ENCODE measurements at places on chromosomes 16 and 17. TPM values are rescaled to one million over a fixed set of nuclear protein-coding genes. Genes with fewer than 3 reads are reported as not detected.

GRCh38 chr17:32161506-32162365 is 19.4 kb downstream of the RHOT1 start:
- no peak for DNase-seq

GRCh38 chr17:82170412-82170961 is 42.2 kb downstream of the CCDC57 start:
- no peak for DNase-seq

- no peak for DNase-seq
These were observed 12.2 kb downstream of the ZNHIT3 start for GRCh38 chr17:36498560-36499300.

CDH16 gene
- not detected for total RNA-seq

GRCh38 chr17:6498356-6498755 is 54.1 kb downstream of the PIMREG start:
- no peak for DNase-seq

DNA sequence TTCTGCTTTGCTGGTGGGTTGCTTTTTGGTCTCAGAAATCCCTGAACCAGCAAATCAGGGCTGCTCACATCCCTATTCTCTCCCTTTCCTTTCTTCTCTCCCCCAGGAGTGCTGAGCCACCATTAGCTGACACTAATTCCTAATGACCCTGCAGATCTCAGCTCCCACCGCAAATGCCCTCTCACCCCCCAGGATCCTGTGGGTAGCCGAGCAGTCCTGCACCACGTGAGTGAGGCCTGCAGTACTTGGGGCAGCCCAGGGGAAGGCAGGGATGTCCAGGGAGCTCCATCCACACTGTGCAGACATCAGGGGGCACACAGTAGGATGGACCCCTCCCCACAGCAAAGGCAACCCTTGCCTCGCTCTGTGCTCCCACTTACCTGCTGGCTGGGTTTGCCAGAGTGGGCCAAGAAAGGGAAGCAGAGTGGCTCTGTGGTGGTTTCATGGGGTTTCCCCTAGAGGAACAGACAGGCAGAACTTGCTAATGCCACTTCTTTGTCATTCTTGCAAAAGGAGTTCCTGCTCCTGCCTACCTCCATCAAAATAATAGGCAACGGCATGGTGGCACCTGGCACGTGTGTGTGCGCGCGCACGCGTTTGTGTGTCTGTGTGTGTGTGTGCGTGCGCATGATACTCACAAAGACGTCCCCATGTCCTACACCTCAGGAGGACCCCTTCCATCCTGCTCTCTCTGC is 135.6 kb downstream of the GAS7 start:
- no peak for DNase-seq

DNA sequence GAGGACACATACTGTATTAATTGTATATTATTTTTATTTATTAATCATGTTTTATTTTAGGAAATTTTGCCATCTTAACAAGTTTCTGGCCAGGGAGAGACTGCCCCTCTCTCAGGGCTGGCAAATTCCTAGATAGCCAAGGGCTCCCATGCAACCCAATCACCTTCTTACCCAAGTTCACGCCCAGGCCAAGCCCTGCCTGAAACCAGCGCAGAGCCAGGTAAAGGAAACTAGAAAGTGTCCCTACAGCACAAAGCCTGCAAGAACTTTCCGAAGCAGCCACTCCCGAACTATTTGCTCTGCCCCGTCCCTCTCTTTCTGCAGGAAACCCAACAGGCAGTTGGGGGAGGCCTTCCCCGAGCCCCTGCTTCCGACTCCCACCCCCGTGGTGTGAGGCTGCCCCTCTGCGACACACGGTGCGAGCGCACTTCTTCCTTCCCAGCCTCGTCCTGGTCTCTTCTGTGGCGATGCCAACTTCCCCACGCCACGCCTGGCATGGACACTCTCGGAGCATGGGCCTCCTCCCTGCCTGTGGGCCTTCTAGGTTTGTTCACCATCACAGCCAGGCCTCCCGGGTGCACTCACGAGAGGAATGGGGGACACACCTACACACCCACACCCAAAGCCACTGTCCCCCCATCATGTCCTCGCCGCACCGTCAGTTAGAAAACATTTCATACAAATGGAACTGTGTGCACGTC is 100.4 kb downstream of the ZNF778 start:
- no peak for DNase-seq

GRCh38 chr17:7841915-7842379 is 7.9 kb downstream of the KDM6B start:
- peak; percentile 96 for DNase-seq

DNAJA3 gene
- total RNA-seq = 101 TPM

KRTAP1-5 gene
- not detected for total RNA-seq

CACNG1 gene
- total RNA-seq = not detected

FBXW10 gene
- total RNA-seq = not detected

TUBD1 gene
- total RNA-seq = 23.3 TPM

CFAP97D1 gene
- not detected for total RNA-seq

GRCh38 chr16:16143038-16143763 is 80.1 kb downstream of the ABCC6 start:
- peak; percentile 17 for DNase-seq

DNA sequence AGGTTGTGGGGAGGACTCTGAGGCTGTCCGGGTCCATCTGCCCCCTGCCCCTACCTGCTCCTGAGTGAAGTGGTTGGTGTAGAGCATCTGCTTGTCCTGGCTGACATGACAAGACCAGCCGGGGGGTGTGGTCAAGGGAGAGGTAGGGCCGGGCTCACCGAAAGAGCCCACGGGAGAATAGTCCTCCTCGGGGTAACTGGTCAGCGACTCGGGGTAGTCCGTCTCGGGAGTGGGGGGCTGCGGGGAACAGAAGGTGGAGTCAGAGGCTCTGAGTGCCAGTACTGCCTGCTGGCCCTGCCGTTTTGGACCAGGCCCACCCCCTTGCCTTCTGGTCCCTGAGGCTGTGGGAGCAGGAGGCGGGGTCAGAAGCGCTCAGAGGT is 27.8 kb downstream of the ARHGAP27 start:
- DNase-seq = no peak

GRCh38 chr16:86924537-86924936 is 346.2 kb downstream of the FOXL1 start:
- no peak for DNase-seq

GRCh38 chr17:40325156-40326013 is 16.4 kb downstream of the RARA start:
- DNase-seq = no peak

- no peak for DNase-seq
These were observed 23.5 kb upstream of the FOXK2 start for GRCh38 chr17:82495844-82496528.

DNA sequence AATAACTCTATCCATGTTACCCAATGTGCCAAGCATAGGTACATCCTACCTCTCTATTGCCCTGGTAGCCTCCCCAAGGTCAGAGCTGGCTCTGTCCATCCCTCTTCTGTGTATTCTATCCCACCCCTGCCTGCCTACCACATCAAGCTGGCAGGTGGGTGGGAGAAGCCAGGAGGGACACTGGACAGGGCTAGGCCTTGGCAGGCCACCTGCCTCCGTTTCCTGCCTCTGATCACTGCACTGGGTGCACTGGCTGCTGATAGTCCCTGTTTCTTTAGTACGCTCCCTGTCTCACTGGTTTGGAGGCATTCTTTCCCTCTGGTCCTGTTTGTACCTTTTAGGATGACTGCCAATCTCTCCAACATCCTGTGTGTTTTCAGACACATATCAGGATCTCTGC is 12.7 kb downstream of the TK2 start:
- DNase-seq = no peak

- no peak for DNase-seq
These were observed 26.8 kb downstream of the TBC1D16 start for GRCh38 chr17:80008848-80009247.

CTRB2 gene
- not detected for total RNA-seq

DNA sequence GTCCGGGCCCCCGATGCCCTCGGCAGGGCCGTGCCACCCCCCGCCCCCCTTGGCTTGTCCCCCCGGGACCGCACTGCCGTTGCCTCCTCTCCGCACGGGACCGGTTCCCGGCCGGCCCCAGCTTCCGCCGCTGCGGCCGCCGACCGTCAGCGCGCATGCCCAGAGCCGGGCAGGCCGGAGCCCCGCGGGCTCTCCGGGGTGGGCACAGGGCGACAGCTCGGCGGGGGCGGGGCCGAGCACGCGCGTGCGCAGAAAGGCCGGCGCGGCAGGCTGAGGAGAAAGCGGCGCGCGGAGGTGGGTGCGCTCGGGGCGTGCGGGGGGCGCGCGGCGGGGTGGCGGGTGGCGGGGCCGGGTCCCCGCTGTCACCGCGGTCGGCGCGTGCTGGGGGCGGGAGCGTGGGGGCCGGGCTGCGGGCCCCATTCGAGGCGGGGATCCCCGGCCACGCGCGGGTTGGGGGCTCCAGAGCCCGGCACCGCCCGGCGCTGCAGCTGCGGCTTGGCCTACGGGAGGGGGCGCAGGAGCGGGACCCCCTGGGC is at the start of gene TBC1D24:
TBC1D24 (plus strand) TSS at position 251 of the 536 bp plus-strand sequence. CDS start 21,022 bp downstream, outside the sequence.
- DNase-seq = peak; percentile 91

GRCh38 chr16:67055712-67056487 is 27.0 kb downstream of the CBFB start:
- peak; percentile 47 for DNase-seq

ENPP7 gene
- total RNA-seq = not detected

GRCh38 chr17:64173646-64174045 is 43.7 kb upstream of the ERN1 start:
- DNase-seq = no peak

DNA sequence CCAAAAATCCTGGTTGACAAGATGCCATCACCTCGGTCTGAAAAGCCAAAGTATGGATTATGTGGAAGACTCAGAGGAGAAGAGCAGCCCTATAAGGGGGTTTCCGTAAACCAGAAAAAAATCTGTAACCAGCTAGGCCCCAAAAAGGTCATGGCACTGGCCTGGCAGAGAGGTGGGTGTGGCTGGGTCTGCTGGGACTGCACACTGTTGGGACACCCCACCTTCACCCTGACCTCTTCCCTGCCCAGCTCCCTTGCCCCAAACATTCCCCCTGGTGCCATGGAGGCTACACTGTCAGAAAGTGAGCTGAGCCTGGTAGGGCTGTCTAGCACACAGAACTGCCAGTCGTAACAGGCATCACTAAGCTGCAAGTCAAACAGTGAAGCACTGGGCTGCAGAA is 6.5 kb downstream of the SLC47A2 start:
- DNase-seq = no peak

DNA sequence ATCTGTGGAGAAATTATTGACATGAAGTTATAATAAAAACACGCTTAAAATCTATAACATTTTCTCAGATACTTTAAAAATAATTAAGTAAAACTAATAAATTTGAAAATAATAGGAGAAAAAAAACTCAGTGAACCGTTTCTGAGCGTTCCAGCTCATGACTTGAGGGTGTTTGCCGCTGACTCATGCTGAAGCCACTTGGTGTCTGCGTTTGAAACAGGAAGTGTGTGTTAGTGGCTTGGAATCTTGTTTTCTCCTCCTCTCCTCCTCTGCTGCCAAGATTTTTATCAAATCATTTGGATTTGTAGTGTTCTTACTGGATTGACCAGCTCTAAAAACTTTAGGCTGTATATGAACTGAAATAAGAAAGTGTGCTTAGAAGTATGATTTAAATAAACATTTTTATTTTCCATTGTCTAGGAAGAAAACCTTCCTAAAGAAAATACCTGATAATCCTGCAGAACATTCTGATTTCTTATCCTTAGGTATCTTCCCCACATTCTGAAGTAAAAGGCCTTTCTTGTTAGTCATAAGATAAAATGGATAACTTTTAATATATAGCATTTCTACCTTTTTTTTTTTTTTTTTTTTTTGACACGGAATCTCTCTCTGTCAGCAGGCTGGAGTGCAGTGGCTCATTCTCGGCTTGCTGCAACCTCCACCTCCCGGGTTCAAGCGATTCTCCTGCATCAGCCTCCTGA is 30.8 kb downstream of the USP10 start:
- DNase-seq = peak; percentile 88

- DNase-seq = no peak
These were observed 21.3 kb downstream of the ZCCHC14 start for GRCh38 chr16:87471278-87472141.
